Stimulated activated CD8-positive, alpha-beta memory T cell treated with anti-CD3 and anti-CD28 coated beads, Interleukin-2, amount 100 ng/mL, for 1 hour (primary cell): ENCODE measurements at places on chromosomes 2 and 18.
A peak's percentile ranks its signal among the peaks of the same experiment; 100 is the strongest.

DNA sequence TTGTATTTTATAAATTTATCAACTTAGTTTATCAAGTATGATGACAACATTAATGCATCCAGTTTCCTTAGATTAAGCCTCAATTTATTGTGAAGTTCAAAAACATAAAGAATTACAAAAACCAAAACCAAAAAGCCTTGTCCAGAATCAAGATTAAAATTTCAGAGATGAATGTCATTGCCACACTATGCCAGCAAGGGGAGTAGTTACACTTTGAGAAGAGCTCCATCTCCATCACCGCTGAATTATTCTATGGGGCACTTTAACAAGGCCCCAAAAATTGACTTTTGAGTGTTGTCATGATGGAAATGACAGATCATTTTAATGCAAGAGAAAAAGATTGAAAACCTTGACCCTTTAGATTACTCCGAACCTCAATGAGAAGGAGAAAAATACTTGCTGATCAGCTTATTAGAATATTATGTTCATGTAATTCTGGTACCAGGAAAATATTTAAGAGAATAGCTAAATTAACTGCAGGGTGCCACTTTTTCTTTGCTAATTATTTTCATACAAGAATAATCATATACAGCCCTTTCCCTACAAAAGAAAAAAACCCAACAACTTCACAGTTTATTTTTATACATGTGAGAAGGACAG lies 152.5 kb upstream of the AQP4 start:
- no peak for DNase-seq

GRCh38 chr18:36302676-36303075 lies 5.2 kb downstream of the FHOD3 start:
- no peak for DNase-seq

DNA sequence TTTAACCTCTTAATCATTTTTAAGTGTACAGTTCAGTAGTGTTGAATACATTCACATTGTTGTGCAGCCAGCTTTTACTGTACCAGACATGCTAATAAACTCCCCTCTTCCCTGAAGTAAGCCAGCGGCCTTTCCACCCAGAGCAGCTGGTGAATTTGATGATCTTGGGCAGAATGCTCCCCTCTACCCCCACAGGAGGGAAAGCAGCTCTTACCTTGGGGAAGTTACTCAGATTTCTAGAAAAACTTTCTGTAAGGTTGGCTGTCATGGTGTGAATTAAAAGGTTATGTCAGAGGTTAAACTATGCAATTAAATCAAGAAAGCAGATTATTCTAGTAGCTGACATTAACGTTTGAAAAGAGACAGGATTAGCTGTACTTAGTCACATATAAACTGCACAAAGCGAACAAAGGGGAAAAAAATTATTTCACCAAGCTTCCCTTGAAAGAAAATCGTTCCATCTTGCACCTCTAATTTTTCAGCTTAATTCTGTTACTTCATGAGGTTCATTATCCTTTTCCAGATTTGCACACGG lies 398.5 kb upstream of the NRP2 start:
- no peak for DNase-seq

- no peak for DNase-seq
Measured at GRCh38 chr2:113711851-113712250, 44.6 kb downstream of the SLC35F5 start.

- DNase-seq = no peak
Measured at GRCh38 chr18:22613788-22614187, 196.1 kb upstream of the CTAGE1 start.

GRCh38 chr2:153169609-153170008 lies 309.0 kb downstream of the RPRM start:
- DNase-seq = no peak

- no peak for DNase-seq
Measured at GRCh38 chr2:28976584-28976983, 4.5 kb upstream of the TOGARAM2 start.

DNA sequence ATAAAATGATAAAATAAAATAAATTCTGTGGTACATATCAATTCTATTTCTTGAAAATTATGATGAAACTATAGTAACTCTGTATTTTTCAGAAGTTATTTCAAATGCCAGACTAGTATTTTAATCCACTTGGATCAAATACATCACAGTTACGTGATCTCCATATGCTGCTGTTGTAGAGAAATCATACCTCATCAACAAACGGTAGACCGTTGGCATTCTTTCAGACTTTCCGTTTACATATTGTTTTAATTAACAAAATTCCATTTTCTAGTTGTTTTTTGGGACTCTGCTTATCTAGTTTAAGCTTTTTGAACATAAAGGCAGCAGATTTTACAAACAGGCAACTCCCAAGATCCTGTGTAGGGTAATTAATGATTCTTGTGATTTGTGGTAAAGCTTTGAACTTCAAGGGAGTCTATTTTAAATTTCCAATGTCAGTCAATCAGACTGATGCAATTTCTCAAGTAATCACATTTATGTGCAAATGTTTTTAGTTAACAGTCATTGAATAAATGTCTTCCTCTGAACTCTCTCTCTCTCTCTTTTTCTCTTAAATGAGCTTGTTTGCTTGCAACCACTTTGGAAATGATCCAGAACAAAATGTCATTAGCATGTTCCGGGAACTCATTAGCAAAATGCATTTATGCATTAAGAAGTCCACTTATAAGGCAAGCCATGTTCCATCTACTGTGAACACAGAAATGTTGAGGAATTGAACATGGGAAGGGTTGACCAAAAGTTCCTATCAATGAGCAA lies 31.8 kb downstream of the NYAP2 start:
- DNase-seq = no peak

DNA sequence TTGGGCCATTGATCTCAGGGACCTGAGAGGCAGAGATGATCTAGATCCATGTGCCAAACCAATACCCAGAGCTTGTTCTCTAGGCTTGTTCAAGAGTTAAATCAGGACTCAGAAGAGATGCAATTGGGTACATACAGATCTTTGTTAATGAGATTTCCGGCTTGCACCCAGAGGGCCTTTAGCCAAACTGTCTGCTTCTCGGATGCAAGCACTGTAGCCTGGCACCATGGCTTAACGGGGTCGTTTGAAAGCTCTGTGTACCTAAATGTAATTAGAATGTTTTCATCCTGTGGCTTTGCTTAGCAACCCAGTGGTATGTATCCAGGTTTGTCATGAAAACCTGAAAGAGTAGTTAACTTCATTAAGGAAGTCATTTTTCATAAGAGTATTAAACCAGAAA lies 94.2 kb downstream of the TPGS2 start:
- no peak for DNase-seq

- DNase-seq = no peak
Measured at GRCh38 chr2:47617028-47617427, 165.9 kb upstream of the MSH6 start.

- DNase-seq = no peak
Measured at GRCh38 chr2:24512831-24513230, 21.8 kb downstream of the NCOA1 start.

DNA sequence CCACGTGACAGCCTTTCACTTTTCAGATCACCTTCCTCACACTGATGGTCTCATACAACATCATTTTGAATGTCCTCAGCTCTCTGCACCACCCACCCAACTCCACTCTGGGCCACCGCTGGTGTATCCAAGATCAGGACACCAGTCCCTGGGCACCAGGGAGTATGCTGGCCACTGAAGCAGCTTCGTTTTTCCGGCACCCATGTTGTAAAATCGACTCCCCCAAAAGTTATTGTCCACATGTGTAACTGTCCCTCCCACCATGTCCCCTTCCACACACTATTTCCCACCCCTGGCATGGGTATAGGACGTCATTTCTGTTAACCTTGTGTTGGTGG lies 96.4 kb downstream of the TGOLN2 start:
- DNase-seq = no peak

GRCh38 chr2:171404261-171404660 lies 29.5 kb downstream of the METTL8 start:
- no peak for DNase-seq

DNA sequence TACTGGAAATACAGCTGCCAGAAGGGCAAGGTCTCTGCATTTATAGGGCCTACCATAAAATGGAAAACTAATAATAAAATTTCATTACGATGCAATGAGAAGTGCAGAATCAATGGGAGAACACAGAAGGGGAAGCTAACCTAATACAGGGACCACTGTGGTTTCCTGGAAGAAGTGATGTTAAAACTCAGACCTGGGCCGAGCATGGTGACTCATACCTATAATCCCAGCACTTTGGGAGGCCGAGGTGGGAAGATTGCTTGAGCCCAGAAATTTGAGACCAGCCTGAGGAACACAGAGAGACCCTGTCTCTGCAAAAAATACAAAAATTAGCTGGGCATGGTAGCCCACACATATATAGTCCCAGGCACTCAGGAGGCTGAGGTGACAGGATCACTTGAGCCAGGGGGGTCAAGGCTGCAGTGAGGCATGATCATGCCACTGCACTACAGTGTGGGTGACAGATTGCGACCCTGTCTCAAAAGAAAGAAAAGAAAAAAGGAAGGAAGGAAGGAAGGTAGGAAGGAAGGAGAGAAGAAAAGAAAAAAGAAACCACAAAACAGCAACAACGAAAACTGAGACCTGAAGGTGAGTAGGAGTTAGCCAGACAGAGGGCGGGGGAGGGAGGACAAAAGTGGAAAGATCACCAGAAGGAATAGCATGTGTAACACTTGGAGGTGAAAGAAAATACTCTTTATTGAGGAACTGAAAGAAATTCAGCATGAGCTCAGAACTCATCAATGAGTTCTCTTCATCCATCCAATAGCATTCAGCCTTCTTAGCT lies 58.3 kb upstream of the DTNA start:
- no peak for DNase-seq

DNA sequence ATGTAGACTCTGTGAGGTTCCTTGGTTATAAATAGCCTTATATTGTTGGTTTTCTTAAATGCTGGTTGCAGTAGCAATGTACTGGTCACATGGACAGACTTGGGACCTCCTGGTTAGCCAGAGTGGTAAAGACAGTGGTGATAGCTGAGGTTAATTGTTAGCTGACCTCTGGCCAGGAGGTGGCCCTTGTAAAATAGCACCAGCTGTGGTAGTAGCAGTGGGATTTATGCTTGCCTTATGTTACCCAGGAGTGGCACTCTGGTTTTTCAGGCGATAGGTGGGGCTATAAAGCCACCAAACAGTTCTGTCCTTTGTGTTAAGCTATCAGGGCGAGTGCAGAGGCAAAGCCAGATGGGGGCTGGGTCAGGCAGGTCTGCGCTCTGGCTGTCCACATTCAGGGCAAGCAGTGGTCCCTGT lies 94.8 kb upstream of the SRD5A2 start:
- no peak for DNase-seq

DNA sequence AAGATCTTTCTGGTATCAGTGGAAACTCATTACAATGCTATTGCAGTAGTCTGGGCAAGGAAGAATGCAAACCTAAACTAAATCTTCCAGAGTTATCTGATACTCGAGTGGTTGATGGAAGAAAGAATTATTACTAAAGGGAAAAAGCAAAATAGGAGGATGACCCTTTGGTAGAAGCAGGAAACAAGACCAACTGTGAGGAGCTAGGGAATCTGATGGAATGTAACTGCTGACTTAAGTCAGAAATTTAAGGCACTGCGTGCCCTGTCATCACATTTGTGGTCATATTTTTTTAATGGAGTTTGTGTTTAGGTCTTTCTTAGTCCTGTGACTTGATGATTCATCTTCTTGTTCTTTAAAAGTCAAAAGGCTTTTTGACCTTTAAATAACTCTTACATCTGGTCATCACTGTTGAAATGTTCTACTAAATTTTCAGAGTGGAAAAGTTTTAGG lies 36.5 kb upstream of the ARMC9 start:
- no peak for DNase-seq

DNA sequence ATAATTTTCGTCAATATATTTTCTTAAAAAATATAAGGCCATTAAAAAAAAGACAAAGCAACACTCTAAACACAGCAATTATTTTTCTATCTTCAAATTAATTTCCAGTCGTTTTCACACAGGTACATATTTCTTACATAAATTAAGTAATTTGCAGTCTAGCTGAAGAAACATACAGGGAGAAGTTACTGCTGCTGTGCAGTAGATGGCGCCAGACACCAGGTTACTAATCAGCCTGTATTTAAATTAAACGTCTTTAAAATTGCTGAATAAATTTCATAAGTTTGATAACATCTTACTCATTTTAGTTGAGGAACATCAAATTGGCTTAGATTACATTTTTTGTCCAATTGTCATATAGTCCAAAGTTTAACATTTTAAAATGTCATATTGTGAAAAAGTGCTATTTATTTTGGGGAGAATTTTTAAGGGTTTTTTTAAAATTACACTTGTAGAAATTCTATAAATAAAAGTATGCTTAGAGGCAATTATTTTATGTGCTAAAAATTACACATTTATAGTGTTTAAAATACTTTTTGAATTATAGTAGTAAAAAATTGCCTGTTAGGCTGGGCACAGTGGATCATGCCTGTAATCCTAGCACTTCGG lies 88.4 kb downstream of the PMAIP1 start:
- peak; percentile 7 for DNase-seq

GRCh38 chr2:203949228-203949627 lies 12.7 kb downstream of the ICOS start:
- DNase-seq = no peak

GRCh38 chr18:50469380-50469781 lies 90.5 kb upstream of the MAPK4 start:
- DNase-seq = no peak

DNA sequence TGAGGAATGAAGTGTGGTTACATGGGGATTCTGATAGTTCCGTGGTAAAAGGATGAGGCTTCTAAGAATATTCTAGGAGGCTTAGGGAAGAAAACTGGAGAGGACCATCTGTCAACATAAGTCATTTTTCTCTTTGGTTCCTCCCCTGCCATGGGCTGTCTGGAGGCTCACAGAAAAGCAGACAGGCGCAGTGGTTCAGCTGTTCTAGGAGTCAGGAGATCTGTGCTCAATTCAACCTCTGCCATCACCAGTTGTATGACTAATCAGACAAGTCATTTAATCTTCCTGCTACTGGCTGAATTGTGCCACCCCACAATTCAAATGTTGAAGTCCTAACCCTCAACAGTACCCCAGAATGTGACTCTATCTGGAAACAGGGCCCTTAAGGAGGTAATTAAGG lies 36.4 kb downstream of the ADAM17 start:
- DNase-seq = no peak

DNA sequence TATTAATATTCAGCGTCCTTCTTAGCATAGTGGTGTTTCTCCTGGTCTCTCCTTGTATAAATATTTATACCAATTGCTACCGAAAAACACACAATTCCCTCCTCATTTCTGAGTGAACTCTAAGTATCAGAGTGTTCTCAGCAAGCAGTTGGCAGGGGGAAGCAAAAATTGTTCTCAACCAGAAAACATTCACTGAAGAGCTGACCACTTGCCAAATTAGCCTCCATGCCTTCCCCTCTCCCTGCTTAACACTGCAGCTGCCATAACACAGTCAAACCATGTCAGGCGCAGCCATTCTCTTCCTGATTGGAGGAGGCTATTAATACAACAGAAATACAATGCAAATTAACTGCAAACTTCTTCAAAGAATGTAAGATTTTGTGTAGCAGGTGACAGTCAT lies 105.0 kb downstream of the COL6A3 start:
- DNase-seq = no peak

DNA sequence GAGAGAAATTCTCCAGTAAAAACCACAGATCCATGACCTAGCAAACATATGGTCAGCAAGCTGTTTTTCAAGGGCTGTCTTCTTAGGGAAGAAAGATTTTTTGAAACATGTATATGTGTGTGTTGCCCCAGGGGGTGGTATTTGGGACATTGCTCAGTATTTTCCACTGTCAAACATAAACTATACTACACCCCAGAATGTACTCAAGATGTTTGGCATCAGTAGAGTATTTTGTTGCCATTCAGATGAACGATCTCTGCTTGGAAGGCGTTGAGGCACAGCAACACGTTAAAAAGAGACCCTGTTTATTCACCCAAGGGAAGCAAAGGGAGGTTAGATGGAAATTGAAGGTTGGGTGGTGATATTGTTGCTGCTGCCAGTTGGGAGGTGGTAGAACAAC lies 30.0 kb downstream of the EEF1B2 start:
- DNase-seq = no peak

GRCh38 chr2:129205766-129206165 lies 773.7 kb upstream of the RAB6C start:
- no peak for DNase-seq
